ENCODE measurements at places on chromosomes 6 and 20.
A peak's percentile ranks its signal among the peaks of the same experiment; 100 is the strongest.

DNA sequence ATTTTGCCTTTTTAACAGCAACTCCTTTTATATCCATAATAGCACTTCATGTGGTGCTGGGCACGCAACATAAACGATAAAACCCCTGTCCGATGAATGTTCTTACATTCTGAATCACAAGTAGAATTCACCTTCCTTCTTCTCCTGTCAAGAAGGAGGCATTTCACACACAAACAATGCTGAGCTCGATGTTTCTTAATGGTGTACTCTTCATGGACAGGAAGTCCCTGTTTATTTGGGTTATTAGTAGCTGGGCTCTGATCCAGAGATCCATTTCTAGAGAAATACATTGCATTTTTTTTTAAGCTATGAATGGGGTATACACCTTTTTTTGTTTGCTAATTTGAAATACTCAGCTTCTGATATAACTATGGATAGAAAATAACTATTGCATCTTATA lies 82.4 kb downstream of the PPP1R3G start:
- no peak for DNase-seq

DNA sequence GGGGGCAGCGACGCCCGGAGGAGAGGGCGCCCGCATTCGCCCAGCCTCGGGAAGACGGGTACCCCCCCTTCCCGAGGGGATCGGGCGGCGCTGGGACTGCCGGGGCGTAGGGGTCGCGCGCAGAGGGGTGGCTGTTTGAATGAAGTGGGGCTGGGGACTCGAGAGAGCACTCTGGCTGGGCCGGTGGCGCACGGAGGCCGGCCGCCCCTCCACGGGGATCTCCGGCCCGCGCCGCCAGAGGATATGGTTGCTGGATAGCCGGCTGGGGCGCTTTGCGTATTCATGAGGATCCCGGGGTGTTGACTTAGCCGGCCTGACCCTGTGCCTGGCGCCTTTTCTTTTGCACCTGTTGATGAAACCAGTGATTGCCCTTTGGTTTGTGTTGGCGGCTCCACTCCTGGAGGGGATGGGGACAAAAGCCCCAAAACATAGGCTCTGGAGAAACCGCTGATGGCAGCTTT lies 469 bp downstream of the SYNJ2 start:
- DNase-seq, result no peak

DNA sequence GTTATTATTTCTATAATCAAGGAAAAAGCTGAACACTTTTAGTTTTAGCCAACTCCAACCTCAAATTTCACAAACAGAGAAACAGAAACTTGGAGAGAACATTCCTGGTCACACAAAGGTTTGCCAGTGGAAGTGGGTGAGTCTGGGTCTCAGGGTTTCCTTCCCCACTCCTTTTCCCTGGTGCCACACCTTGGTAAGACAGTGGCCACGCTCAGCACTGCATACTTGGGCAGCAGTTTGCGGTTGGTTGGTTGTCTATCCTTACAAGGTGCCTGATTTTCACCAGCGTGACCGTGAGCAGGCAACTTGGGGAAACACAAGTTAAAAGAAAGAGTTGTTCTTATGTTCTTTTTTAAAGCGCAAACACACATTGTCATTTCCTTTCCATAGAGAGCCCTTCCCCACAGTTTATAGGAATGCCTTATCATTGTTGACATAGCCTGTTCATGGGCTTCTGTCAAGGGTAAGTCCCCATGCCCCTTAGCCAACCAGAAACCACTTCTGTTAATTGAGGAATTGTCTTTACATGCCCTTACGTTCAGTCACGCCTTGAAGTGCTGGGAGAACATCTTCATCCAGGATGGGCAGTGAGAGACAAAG lies 82.2 kb downstream of the RIN2 start:
- DNase-seq, result no peak

DNA sequence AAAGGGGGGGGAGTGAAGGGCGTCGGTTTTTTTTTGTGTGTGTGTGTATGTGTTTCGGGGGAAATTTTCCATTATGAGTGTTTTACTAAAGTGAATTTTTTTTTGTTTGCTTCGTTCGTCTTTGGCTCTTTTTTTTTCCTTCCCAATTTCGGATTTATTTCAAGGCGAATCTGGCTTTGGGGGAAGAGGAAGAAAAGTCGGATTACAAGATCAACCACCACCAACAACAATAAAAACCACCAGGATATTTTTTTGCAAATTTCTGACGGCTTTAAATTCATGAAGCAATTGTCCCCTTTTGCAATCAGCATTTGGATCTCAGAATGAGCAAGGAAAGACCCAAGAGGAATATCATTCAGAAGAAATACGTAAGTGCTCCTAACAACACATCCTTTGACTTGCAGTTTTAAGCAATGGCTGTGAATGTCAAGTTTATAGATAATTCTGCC lies 372 bp downstream of the JARID2 start:
- no peak for DNase-seq

GRCh38 chr6:108556866-108557493 lies 3.7 kb upstream of the FOXO3 start:
- no peak for DNase-seq

- no peak for DNase-seq
Measured at GRCh38 chr20:2800521-2801285, at the start of gene CPXM1. Gene CPXM1 (minus strand): TSS chr20:2800627. CDS start chr20:2800572, 55 bp downstream.

DNA sequence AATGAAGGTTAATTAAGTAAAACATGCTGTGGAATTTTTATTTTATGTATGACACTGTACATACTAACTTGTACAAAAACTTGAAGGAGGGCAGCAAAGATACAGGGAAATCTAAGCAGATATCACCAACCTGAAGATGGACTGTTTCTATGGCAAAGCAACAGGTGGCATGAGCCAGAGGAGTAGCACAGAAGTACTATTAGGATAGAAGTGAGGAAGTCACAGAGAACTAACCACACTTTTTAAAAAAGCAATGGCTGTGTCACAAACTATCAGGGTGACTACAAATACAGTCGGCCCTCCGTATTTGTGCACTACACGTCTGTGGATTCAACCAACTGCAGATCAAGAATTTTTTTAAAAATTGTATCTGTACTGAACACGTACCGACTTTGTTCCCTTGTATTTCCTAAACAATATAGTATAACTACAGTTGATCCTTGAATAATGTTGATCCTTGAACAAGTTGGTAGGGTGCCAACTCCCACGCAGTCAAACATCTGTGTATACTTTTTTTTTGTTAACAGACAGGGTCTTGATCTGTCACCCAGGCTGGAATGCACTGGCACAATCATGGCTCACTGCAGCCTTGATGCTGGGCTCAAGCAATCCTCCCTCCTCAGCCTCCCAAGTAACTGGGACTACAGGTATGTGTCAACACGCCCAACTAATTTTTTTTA lies 61.0 kb downstream of the NUDT3 start:
- no peak for DNase-seq

GRCh38 chr6:117306227-117306790 lies 41.0 kb downstream of the VGLL2 start:
- no peak for DNase-seq

DNA sequence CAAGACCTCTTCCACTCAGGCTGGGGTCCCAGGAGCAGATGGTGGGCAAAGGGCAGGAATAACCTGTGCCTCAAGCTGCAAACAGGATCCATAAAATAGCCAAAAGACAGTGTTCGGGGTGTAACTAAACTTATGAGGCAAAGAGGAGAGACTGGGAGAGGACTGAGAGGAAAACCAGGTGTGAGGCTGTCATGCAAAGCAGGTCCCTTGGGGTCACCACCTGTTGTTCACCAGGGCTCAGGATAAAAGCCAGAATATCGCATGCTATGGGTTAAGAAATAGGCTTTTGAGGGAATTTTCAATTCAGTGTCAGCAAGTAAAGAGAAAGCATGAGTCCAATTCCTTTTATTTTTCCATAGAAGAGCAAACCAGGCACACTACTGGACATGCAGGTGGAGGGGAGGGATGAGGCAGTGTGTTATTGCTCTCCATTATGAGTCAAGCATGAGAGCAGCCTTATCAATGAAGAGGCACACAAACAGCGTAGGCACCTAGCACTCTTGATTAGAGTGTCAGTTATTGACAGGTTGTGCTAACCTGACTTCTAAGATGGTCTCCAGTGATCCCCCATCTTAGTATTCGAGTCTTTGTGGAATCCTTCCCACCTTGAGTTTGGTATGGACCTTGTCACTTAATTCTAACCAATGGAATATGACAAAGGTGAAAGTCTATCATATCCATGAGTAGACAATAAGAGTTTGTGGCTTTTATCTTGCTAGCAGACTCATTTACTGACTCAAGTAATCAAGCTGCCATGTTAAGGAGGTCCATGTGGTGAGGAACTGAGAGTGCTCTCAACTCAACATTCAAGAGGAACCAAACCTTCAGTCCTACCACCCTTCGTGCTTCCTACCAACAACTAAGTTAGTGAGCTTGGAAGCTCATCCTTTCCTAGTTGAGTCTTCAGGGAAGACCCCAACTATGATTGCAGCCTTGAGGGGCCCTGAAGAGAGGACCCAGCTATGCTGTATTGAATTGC lies 18.8 kb downstream of the HLA-E start:
- DNase-seq, result no peak

- DNase-seq, result no peak
Measured at GRCh38 chr6:108166664-108167448, 1.0 kb downstream of the NR2E1 start.

GRCh38 chr20:62294516-62294915 lies 8.3 kb upstream of the ADRM1 start:
- DNase-seq, result no peak

DNA sequence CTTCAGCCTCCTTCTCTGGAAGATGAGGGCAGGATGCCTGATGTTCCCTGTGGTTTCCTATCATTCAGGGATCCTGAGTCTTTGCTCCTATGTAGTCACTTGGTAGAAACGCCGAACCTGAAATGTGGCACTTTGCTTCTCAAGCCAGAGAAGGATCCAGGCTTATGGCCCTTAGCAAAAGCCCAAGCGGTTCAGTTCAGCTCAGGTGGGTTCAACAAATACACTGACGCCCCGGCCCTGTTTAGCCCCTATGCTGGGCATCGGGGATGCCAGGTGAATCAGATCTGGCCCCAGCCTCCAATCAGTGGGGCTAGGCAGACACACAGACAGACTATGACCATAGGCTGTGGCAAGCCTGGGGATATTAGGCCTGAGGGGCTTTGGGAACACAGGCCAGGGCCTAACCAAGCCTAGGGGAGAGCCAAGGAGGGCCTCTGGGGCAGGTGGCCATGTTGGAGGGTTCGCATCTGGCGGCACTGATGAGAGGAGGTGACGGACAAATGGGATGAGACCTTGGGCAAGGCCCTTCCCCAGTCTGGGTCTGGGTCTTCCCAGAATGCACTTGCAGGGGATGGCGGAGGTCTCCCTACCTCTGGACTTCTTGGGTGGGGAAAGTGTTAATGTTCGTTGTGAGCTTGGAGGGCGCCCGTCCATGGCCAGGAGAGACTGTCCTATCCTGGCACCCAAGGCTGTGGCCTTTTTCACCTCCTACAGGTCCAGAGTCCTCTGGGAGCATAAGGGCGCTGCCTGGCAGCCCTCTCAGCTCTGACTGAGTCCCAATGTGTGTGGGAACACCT lies 17.6 kb upstream of the SRC start:
- no peak for DNase-seq

- no peak for DNase-seq
Measured at GRCh38 chr6:3440911-3441310, 15.9 kb downstream of the SLC22A23 start.

DNA sequence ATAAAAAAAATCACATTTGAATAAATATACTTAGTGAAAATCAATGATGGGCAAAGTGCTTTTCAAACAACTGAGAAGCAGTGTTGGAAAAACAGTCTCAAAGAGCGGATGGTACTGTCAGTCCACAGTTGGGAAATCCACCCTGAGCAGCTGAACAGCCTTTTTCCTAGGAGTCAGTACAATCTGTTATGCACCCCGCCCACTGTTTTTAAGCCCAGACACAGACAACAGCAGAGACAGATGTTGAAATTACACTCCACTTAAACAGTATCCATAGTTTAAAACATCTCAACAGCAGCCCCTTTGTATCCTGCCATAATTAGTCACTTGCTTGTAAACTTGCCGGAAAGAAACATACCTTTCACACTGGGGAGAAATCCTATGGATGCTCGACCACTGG lies 372 bp downstream of the KIAA0408 start:
- peak; percentile 64 for DNase-seq

DNA sequence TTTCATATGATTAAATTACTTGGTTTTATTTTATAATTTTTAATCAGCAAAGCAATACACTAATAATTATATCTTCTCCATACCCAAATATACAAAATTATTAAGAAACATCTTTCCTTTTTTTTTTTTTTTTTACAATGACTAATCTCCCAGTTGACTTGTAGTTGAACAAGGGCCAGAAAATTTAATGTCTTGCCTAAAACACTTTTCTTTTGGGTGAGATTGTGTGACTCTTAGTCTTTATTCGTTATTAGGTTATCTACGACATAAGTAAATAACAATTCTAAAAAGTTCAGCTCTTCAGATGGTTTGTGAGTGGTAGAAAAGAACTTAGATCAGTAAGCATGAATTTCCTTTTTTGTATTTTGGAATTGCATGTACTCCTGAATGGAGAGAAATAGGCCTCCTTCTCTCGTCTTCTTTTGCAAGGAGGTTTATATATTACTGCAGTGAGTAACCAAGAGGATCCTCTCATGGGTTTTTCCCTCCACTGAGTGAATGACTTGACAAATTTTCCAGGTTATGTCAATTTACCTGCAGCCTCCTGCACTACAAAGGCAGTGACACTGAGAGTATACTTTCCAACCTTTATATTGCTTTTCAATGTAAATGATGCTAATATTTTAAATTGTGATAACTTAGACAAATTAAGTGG lies 364.5 kb upstream of the CITED2 start:
- DNase-seq, result no peak

GRCh38 chr6:144094731-144095133 lies 641 bp downstream of the SF3B5 start:
- no peak for DNase-seq

DNA sequence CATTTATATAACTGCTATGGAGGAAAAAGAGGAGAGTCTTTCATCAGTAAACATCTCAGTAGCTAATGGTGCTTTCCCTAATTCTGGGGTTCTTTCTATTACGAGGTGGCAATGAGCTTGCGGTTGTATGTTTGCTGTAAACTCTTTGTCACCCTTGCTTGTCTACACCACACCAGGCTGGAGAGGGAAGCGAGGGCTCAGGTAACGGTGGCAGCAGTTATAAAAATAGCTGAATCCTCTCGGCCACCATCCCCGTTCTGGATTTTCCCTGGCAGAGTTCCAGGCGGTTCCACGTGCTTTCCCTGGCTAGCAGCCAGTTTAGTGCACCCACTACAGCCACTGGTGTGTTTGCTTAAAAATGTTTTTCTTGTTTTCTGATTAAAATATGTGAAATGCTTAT lies 39.0 kb downstream of the MAS1 start:
- no peak for DNase-seq

Data from forelimb muscle (tissue), 1 donor.